Stimulated activated CD8-positive, alpha-beta memory T cell treated with anti-CD3 and anti-CD28 coated beads, Interleukin-12 subunit alpha, Interleukin-12 subunit beta, amount 100 ng/mL, for 1 hour (primary cell): ENCODE measurements at places on chromosomes 1 and 21.
A peak's percentile ranks its signal among the peaks of the same experiment; 100 is the strongest.

GRCh38 chr1:24699628-24700027 is 45.6 kb upstream of the CLIC4 start:
- DNase-seq: no peak

DNA sequence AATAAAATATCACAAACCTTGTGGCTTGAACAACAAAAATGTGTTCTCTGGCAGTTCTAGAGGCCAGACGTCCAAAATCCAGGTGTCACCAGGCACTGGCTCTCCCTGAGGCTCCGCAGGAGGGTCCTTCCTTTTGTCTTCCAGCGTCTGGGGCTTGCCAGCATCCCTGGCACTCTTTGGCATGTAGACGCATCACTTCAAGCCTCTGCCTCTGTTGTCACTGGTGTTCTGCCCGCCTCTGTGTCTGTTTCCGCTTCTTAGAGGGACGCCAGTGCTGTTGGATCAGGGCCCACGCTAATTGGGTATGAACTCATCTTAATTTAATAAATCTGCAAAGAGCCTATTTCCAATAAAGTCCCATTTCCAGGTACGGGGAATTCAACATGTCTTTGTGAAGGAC is 273.7 kb upstream of the C1orf174 start:
- DNase-seq: no peak

- no peak for DNase-seq
These were observed 109.5 kb downstream of the ERG start for GRCh38 chr21:38388647-38389353.

- no peak for DNase-seq
These were observed 87.5 kb downstream of the ASTN1 start for GRCh38 chr1:177077006-177077405.

- no peak for DNase-seq
These were observed 21.1 kb downstream of the WDR47 start for GRCh38 chr1:109020693-109021257.

DNA sequence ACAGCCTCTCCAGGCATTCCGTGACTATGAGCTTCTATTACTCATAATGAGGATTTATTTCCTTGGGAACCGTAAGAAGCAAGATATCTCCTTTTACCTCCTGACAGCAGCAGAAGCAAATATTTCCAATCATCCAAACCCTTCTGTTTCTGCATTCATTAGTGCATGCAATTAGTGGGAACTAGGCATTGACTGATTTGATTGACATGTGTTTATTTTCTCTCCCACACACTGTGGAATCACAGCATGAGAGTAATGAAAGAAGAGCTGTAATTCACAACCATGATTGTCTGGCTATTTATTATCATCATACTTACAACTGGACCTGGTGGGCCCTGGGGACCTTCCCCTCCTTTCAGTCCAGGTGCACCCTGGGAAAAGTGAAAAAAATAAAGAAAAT is 146.8 kb downstream of the COL11A1 start:
- DNase-seq: no peak

DNA sequence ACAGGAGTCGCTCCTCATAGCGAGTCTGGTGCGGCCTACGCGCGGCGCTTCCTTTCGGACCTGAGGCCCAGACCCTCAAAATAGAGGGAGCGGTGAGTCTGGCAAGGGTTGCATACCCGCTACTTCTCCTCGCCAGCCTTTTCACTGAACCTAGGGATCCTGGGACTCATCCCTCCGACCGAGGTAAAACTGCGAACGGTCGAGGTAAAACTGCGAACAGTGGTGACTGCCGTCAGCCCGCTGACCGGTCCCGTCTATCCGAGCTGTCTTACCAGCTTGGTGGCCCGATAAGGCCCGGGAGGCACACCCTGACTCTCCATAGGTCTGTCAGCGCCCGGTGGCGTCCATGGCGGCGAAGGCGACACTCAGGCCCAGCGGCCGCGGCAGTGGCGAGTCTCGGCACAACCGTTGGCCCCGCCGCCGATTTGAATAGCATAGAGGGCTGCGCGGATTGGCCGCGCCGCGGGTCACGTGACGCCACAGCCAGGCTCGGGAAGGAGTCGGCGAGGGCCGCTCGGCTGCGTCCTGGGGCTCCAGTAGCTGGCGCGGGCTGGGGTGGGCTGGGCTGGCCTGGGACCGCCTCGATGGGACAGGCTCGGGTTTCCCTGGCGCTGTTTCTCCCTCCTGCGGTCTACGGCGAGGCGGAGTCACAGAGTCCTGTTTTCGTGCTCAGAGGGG is at the start of gene DEPDC1:
TSS of gene DEPDC1 (minus strand) at position 403 of the 678 bp plus-strand sequence. CDS start at position 320, 83 bp downstream.
- peak; percentile 58 for DNase-seq

- no peak for DNase-seq
These were observed 842 bp upstream of the GCSAML start for GRCh38 chr1:247548092-247548491.

- DNase-seq: no peak
These were observed 1.2 kb downstream of the CAMSAP2 start for GRCh38 chr1:200739702-200740570.

- DNase-seq: no peak
These were observed 106.0 kb upstream of the GNG12 start for GRCh38 chr1:67939186-67939743.

GRCh38 chr1:198363625-198364151 is 176.8 kb downstream of the ATP6V1G3 start:
- no peak for DNase-seq

- no peak for DNase-seq
These were observed 8.3 kb upstream of the PTCH2 start for GRCh38 chr1:44851308-44851707.

DNA sequence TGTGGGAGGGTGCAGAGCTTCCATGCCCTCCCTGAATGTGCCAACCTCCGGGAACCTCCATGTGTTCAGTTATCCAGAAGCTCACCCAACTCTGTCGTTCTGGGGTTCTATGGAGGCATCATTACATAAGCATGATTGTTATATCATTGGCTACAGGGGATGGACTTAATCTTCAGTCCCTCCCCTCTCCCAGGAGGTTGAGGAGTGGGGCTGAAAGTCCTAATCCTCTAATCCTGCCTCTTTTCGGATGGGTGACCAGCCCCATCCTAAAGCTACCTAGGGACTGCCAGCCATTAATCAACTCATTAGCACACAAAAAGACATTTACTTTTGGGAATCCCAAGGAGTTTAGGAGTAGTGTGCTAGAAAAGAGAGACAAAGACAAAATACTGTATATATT is 32.0 kb upstream of the PSEN2 start:
- no peak for DNase-seq

- no peak for DNase-seq
These were observed 44.9 kb upstream of the BARHL2 start for GRCh38 chr1:90761781-90762589.

GRCh38 chr1:221725735-221726672 is 15.9 kb downstream of the DUSP10 start:
- DNase-seq: no peak

- DNase-seq: no peak
These were observed 15.0 kb upstream of the ATP1B1 start for GRCh38 chr1:169091480-169091941.

DNA sequence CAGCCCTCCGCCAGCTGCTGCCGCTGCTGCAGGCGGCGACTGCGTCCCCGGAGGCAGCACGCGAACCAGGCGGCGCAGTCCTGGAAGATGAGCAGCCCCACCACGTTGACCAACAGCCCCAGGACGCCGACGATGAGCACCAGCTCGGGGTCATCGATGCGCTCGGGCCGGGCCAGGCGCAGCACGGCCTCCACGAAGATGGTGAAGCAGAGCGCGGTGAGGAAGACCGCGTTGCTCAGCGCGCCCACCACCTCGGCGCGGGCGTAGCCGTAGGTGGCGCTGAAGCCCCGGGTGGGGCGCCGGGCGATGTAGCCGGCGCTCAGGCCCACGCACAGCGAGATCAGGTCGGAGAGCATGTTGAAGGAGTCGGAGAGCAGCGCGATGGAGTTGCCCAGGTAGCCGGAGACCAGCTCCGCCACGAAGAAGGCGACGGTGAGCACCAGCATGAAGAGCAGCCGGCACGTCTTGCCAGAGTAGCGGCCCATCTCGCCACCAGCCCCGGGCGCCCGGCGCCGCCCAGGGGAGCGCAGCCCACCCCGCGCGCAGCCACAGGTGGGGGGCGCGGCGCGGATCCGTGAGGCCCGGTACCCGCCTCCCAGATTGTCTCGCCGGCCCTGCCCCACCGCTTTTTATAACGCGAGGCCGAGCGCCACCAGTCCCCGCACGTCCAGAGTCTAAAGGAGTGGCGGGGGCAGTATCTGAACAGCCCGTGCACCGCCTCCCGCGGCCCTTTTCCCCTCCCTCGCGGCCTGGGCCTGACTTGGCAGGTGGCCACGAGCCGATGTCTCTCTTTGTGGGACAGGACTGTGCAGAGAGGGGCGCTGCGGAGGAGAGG is at the start of gene SLC30A10:
TSS of gene SLC30A10 (minus strand) at position 602 of the 835 bp plus-strand sequence. CDS start at position 485, 117 bp downstream.
- DNase-seq: no peak
